ENCODE measurements at places on chromosomes 4 and X. TPM values are rescaled to one million over a fixed set of nuclear protein-coding genes. Genes with fewer than 3 reads are reported as not detected.

The NBDY gene
- total RNA-seq = 12.1 TPM

The HPSE gene
- total RNA-seq = 1.3 TPM

The TIGD4 gene
- 2.2 TPM for total RNA-seq

The SULT1E1 gene
- total RNA-seq = 354 TPM

The PNMA3 gene
- total RNA-seq = 12.5 TPM

The TLR6 gene
- 1.5 TPM for total RNA-seq

The PKD2 gene
- 55.6 TPM for total RNA-seq

The AR gene
- 7.4 TPM for total RNA-seq

The RNF128 gene
- 7.6 TPM for total RNA-seq

The MMRN1 gene
- 5.1 TPM for total RNA-seq

The VCX gene
- not detected for total RNA-seq

The RBM3 gene
- 138 TPM for total RNA-seq

The LPAR4 gene
- 9.1 TPM for total RNA-seq

The ADH1A gene
- 0.35 TPM for total RNA-seq

The ITIH6 gene
- total RNA-seq = not detected

The IL21 gene
- total RNA-seq = not detected

The ENPEP gene
- total RNA-seq = 52.5 TPM

The TRIM2 gene
- 113 TPM for total RNA-seq

The NPNT gene
- 101 TPM for total RNA-seq

The MFAP3L gene
- total RNA-seq = 21.7 TPM

The KCNE5 gene
- total RNA-seq = 6.5 TPM

The MAGEB1 gene
- not detected for total RNA-seq

The ZC4H2 gene
- total RNA-seq = 6.8 TPM

The CXCR3 gene
- total RNA-seq = 0.12 TPM

The RASSF6 gene
- total RNA-seq = 5.3 TPM

The SAGE1 gene
- total RNA-seq = not detected

The PCDH19 gene
- total RNA-seq = 1.8 TPM

The ANXA5 gene
- total RNA-seq = 163 TPM

The RS1 gene
- total RNA-seq = not detected

The GPRASP3 gene
- 13.8 TPM for total RNA-seq

The KIT gene
- 15.1 TPM for total RNA-seq

The PLXNA3 gene
- total RNA-seq = 28.7 TPM

The SMIM31 gene
- not detected for total RNA-seq

The GAGE2A gene
- not detected for total RNA-seq

The NAT8L gene
- 5.4 TPM for total RNA-seq

The HCCS gene
- total RNA-seq = 15.1 TPM

The DKK2 gene
- total RNA-seq = 6.1 TPM

The LINC00632 gene
- 33.0 TPM for total RNA-seq

The TLR8 gene
- total RNA-seq = 1.8 TPM

The AFP gene
- 34.0 TPM for total RNA-seq

The GRID2 gene
- 16.8 TPM for total RNA-seq

The SCLT1 gene
- 25.7 TPM for total RNA-seq

The CFI gene
- 97.7 TPM for total RNA-seq

Measured in metanephros (tissue), 2 donors.